ENCODE measurements at places on chromosomes 3 and 15. TPM values are rescaled to one million over a fixed set of nuclear protein-coding genes. Genes with fewer than 3 reads are reported as not detected.
A peak's percentile ranks its signal among the peaks of the same experiment; 100 is the strongest.

GRCh38 chr15:41915255-41915994, 21.6 kb upstream of the SPTBN5 start:
- DNase-seq, result no peak

DNA sequence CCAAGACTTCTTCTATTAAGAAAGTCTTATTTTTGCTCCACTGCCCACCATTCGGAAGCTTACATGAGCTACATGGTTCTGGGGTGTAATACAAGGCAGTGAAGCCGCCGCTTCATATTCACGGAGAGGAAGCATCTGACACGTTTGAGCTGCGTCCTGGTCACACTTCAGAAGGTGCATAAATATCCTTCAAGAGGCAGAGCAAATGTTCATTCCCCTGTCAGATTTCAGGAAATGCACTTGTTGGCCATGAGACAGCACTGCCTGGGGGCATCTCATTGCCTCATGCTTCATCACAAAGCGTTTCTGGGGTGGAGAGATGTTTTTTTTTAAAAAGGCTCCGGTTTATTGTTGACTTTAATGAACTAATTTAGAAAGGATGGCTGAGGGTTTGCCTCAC, 119.9 kb downstream of the CADPS start:
- no peak for DNase-seq

DNA sequence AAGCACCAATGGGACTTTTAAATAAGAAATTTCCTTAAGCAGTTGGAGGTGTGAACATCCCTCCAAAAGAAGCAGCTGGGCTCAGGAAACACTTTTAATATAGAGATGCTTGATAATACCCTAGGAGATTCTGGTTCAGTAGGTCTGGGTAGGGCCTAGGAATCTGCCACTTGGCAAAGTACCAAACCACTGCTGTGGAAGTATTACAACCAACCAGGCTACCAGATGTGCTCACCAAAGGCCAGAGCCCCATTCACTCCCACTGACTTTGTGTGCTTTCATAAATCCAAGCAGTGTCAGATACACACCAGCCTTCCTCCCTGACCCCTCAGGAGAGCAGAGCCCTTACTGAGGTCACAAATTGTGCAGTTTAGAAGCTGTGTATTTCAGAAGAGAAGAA, 162.6 kb downstream of the CCNL1 start:
- no peak for DNase-seq

Gene ACP3
- total RNA-seq, result 14,359 TPM

DNA sequence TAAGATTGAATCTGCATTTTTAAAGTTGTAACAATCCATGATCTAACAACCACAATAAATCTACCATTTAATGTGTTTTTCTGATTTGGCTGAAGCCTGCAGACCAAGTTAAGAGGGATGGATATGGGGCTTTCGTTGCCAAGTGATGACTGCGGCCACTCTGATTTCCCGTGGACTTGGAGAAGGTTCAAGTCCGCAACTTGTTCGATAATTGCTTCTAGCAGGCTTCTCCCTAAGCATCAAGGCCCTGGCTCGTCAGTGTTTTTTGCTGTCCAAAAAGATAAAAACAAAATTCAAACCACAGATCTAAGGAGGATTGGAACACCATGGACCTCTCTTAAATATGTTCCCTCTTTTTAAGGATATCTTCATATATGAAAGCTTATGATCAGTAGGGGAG, 256.6 kb downstream of the CNTN3 start:
- DNase-seq, result no peak

- DNase-seq, result no peak
Measured at GRCh38 chr3:183249006-183249718, 3.9 kb upstream of the B3GNT5 start.

GRCh38 chr3:173747427-173747826, 349.9 kb downstream of the NLGN1 start:
- no peak for DNase-seq

Gene ZNF502
- 6.5 TPM for total RNA-seq

Gene RPL29
- 2,015 TPM for total RNA-seq

- no peak for DNase-seq
Measured at GRCh38 chr3:196886144-196886543, 18.4 kb downstream of the SENP5 start.

- DNase-seq, result no peak
Measured at GRCh38 chr3:45966950-45967640, 23.8 kb downstream of the CXCR6 start.

DNA sequence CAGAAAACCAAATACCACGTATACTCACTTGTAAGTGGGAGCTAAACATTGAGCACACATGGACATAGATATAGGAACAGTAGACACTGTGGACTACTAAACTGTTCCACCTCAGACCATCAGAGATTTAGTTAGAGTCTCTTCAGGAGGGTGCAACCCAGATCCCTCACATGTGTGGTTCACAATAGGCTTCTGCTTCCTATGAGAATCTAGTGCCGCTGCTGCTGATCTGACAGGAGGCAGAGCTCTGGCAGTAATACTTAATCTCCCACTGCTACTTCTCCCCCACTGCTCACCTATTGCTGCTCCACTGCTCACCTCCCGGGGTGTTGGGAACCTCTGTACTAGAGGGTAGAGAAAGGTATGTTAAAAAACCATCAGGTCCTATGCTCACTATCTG, 533.3 kb downstream of the NSUN3 start:
- no peak for DNase-seq

Gene KLHL40
- 2.9 TPM for total RNA-seq

- peak; percentile 92 for DNase-seq
Measured at GRCh38 chr3:53155760-53156159, 5.2 kb upstream of the PRKCD start.

Gene JMJD7
- 56.6 TPM for total RNA-seq

GRCh38 chr15:86620157-86620556, 540.5 kb downstream of the AGBL1 start:
- no peak for DNase-seq

- no peak for DNase-seq
Measured at GRCh38 chr15:64180235-64180824, 17.5 kb upstream of the PPIB start.

DNA sequence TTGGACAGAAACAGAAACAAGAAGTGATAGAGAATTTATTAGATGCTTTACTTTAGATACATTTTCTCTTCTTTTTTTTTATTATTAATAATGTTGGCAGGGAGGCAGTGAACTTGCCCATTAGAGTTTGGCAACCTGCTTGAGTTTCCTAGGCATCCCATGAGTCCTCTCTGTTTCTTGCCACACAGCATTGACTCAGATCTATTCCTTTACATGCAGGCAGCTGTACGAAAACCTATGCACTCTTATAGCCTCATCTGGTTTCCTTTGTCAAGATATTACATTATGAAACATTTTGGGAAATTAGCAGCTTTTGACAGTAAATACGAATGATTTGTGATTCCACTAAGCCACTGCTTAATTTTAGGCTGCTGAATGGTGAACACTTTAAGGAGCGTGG, 23.3 kb downstream of the IL1RAP start:
- no peak for DNase-seq

- DNase-seq, result no peak
Measured at GRCh38 chr3:23017801-23018200, 185.3 kb upstream of the UBE2E2 start.

- no peak for DNase-seq
Measured at GRCh38 chr15:83039206-83039605, 27.8 kb upstream of the C15orf40 start.

DNA sequence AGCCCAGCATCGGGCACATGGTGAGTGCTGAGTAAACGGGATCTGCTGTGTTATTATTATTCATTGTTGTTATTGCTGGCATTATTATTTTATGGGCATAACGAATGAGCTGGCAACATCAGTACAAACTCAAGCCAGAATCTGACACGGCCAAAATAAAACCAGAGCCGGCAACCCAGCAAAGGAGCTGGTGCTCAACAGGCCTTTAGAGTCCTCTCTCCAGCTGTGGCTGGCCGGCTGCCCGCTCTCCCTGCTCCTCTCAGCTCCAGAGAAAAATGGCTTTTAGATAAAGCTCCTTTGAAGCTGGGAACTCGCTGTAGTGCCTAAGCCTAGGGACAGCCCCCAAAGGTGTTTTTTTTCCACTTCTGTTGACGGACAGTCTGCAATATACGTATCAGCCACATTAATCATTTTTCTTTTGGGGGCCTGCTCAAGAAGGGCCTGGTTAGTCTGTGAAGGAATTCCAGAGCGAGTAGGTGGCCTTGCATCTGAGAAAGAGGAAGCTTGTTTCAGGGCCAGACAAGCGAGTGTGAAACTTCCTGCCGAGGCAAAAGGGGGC, 193.9 kb upstream of the UBE2E1 start:
- DNase-seq, result no peak

Gene LYZL4
- 5.9 TPM for total RNA-seq

Measured in prostate gland (tissue), 2 donors.